Activated T-helper 17 cell treated with anti-CD3 and anti-CD28 coated beads, Interleukin-2, amount 50 U/mL, for 72 hours (primary cell): ENCODE measurements at places on chromosomes 2 and 18. TPM values are rescaled to one million over a fixed set of nuclear protein-coding genes. Genes with fewer than 3 reads are reported as not detected.

GCC2 gene
- total RNA-seq = 32.4 TPM

NCL gene
- 986 TPM for total RNA-seq

MYOM1 gene
- 0.52 TPM for total RNA-seq

EGR4 gene
- total RNA-seq = 0.11 TPM

COA5 gene
- 25.2 TPM for total RNA-seq

CBLN2 gene
- not detected for total RNA-seq

IL1RN gene
- total RNA-seq = 32.8 TPM

EMX1 gene
- not detected for total RNA-seq

LDLRAD4 gene
- total RNA-seq = 54.8 TPM

HOXD1 gene
- total RNA-seq = not detected

TUBB8B gene
- 0.22 TPM for total RNA-seq

DNA sequence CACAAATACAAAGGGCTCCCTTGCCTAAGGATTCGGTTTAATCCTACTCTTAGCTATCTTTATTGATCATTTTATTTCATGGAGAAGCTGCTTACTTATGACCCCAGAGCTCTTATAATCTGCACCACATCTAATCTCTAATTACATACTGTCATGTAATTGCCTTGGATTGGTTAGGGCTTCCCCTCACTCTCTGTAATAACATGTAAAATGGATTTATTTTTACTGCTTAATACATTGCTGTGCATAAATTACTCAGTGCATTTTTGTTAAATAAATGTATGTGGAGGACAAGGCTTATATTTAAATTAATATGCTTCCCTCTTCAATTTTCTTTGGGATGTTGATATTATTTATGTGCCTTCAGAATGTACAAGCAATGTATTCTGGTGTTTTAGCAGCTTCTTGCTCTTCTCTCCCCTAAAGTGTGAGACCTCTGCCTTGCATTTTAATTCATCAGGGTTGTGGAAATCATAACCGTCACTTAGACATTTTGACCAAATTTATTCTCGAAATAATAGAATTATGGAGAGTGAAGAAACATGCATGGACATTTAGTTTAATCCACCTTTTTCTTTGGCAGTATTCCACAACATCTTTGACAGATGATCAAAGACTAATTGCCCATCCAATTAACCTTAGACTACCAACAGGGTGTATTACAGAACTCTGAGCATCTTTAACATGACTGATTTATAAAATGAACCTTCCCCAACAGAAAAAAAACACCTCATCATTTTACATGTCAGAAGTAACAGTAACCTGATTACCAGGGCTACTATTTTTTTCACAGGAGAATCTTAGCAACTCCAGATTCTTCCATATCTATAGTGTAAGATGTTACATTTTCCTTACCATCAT lies 692.6 kb downstream of the LRRTM4 start:
- no peak for ATAC-seq
- no peak overlapping the region for H3K4me3 ChIP-seq
- no peak overlapping the region for H3K27ac ChIP-seq
- no peaks in the 10 kb centered on the region for H3K4me1 ChIP-seq
- H3K27me3 ChIP-seq = no peaks in the 10 kb centered on the region
- no peaks in the 10 kb centered on the region for H3K36me3 ChIP-seq

GRCh38 chr18:28127763-28128658 lies 48.9 kb downstream of the CDH2 start:
- H3K27me3 ChIP-seq = no peaks in the 10 kb centered on the region
- H3K36me3 ChIP-seq = no peaks in the 10 kb centered on the region
- H3K4me1 ChIP-seq = no peaks in the 10 kb centered on the region

DNA sequence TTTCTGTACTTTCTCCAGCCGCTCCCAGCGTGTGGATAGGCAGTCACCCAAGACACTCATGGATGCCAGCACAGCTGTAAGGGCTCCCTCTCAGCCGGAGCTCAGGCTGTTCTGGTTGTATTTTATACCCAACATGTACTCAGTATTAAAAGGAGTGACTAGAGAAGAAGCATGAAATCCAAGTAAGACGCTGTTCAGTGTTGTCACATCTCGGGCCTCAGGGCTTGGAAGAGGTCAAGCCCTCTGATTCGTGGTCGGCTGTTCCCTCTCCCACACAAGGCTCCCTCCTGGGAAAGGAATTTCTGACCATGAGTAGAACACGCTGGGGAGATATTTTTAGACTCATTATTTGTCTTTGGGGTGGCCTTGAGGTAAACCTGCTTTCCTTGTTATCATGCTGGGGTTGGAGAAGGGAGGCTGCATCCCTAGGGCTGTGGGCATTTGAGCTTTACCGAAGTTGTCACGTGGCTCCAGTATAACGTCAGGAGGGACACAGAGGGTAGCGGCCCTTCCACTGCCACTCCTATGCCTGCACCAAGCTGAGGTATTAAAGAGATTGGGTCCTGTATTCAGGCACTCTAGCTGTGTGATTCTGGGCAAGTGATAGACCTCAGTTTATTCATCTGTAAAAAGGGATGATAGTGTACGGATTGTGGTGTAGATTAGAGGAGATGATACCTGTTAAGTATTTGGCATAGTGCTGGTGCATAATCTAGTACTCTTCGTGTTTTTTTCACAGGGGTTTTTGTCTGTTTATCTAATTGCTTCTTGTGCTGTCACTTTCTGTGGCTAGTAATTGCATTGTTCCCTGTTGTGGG lies 34.1 kb downstream of the HK2 start:
- no peak for ATAC-seq
- H3K27me3 ChIP-seq = no peaks in the 10 kb centered on the region
- peak overlapping the region; percentile 23 for H3K27ac ChIP-seq

DNA sequence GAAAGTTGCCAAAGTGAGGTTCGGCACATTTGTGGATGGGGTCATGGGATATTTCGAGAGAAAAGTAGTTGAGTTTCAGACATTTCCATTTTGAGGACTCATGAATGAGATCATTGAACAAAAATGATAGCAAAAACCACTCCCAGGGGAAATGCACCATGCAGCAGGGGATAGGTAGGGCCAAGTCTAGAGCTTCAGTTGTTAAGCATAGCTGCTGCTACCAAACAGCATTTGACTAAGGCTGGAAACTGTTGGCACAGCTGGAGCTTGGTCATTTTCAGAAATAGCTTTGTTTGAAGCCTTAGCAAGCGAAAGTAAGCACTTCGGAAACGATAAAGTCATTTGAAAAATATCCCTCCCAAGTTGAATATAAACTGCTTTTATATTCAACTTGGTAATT lies 431.8 kb downstream of the SOCS6 start:
- H3K27me3 ChIP-seq = no peaks in the 10 kb centered on the region
- H3K4me3 ChIP-seq = no peak overlapping the region
- no peak overlapping the region for H3K27ac ChIP-seq
- ATAC-seq = no peak
- no peaks in the 10 kb centered on the region for H3K36me3 ChIP-seq

DNA sequence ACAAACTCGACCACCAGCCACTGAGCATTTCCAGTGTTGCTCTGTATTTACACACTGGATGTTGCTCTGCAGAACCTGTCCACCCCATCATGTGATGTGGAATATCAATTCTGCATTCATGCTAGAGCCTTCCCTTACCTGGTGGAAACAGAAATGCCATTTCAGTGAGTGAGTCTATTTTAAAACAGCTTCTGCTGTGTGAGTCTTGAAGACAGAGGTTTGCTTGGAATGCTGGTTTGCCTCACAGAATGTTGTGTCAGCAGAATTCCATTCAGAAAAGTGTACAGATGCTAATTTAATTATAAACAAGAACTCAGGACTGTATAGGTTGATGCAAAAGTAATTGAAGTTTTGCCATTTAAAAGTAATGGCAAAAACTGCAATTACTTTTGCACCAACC lies 118.3 kb downstream of the MAP3K20 start:
- ATAC-seq = no peak
- no peak overlapping the region for H3K4me3 ChIP-seq
- H3K36me3 ChIP-seq = peaks cover 8% of the 10 kb centered on the region

DNA sequence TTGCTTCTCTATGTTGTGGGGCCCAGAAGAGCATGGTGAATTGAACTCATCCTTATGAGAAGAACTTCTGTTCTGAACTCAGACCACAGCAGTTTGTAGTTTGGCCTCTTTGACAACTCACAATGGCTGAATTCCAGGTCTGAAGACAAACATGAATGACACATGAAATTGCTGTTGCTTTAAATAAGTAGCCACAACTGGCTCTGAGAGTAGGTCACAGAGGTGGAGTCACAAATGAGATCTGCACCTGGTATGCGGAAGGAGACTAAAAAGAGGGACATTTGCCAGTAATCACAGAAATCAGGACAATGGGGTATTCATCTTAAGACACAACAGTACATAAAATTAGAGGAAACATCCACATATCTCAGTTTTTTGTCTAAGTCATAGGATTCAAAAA lies 290.3 kb upstream of the MMADHC start:
- no peak overlapping the region for H3K4me3 ChIP-seq
- H3K27ac ChIP-seq = no peak overlapping the region
- ATAC-seq = no peak

DNA sequence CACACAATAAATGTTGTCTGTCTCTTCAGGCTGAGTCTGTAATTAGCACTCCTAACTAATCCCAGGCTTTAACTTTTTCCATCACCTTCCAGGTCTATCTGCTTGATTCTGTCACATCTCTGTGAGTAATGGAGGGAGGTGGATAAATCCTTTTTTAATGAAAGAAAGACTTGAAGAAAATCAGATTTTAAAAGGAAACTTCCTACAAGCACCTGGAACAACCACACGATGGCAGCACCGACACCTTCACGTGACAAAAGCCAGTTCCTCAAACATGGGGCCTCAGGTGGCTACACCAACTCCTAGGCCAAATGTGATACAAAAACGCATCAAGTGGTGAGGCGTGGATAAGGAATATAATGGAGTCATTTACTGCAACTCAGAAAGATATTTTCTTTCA lies 41.8 kb downstream of the TGFBRAP1 start:
- H3K4me1 ChIP-seq = no peaks in the 10 kb centered on the region
- H3K4me3 ChIP-seq = no peak overlapping the region
- ATAC-seq = no peak
- H3K36me3 ChIP-seq = peaks cover 89% of the 10 kb centered on the region

GRCh38 chr2:32960647-32961403 lies 14.1 kb downstream of the LTBP1 start:
- H3K27ac ChIP-seq = no peak overlapping the region
- H3K36me3 ChIP-seq = no peaks in the 10 kb centered on the region
- peaks cover 13% of the 10 kb centered on the region for H3K27me3 ChIP-seq
- H3K4me3 ChIP-seq = no peak overlapping the region
- H3K4me1 ChIP-seq = no peaks in the 10 kb centered on the region

- H3K36me3 ChIP-seq = no peaks in the 10 kb centered on the region
- H3K4me1 ChIP-seq = no peaks in the 10 kb centered on the region
- no peak overlapping the region for H3K27ac ChIP-seq
- H3K4me3 ChIP-seq = no peak overlapping the region
- ATAC-seq = no peak
- H3K27me3 ChIP-seq = no peaks in the 10 kb centered on the region
Observed at GRCh38 chr18:37710726-37711125, 145.1 kb upstream of the CELF4 start.

- peaks cover 6% of the 10 kb centered on the region for H3K4me1 ChIP-seq
- no peak overlapping the region for H3K4me3 ChIP-seq
- peaks cover 62% of the 10 kb centered on the region for H3K27me3 ChIP-seq
- ATAC-seq = no peak
- H3K27ac ChIP-seq = no peak overlapping the region
- no peaks in the 10 kb centered on the region for H3K36me3 ChIP-seq
Observed at GRCh38 chr2:215432759-215433594, 2.9 kb downstream of the FN1 start.

DNA sequence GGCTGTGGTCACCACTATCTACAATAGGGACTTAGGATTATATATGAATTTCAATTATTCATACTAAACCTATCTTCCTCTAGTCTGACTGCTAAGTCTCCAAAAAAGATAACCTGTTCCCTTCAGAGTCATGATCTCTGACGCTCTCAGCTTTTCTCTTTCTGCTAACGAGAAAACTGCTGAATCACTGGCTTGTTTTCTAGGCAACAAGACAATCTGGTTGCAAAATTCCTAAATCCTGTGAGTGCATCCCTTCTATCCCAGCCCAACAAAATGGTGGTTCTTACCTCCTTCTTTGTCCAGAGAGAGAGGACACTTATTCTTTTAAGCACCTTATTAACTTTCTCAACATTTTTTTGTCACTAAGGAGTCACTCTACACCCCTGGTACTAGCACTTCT lies 312.3 kb upstream of the PKDCC start:
- no peaks in the 10 kb centered on the region for H3K36me3 ChIP-seq
- ATAC-seq = no peak
- peaks cover 18% of the 10 kb centered on the region for H3K27me3 ChIP-seq
- peaks cover 5% of the 10 kb centered on the region for H3K4me1 ChIP-seq

DNA sequence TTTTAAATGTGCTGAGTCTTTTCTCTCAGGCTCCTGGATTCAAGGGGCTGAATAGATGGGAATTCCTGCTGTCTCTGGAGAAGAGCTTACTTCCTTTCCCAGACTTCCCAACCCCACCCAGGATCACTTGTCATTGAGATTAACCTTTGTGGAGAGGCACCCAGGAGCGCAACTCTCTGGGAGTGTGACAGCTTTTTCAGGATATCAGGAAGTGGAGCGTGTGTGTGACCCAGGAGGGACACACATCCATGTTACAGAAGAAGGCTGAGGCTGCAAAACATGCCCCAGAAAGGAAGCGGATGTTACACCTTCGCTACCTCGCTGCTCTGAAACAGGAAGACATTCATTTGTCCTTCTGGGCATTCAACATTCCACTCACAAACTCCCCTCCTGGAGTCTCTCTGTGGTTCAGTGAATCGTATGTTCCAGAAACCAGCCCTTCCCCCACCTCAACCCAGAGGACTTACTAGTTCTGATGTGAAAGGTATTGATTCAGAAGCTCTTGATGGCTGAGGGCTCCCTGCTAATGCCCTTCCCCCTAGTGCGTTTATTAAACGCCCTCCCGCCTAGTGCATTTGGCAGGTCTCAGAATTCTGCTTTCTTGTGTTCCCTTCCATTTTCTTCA lies 523.9 kb downstream of the TNS1 start:
- no peak for ATAC-seq
- no peaks in the 10 kb centered on the region for H3K27me3 ChIP-seq
- no peak overlapping the region for H3K27ac ChIP-seq

GRCh38 chr18:10365021-10365500 lies 89.4 kb upstream of the APCDD1 start:
- H3K27me3 ChIP-seq = peaks cover 7% of the 10 kb centered on the region
- H3K27ac ChIP-seq = no peak overlapping the region
- no peaks in the 10 kb centered on the region for H3K4me1 ChIP-seq
- no peak for ATAC-seq
- no peaks in the 10 kb centered on the region for H3K36me3 ChIP-seq
- no peak overlapping the region for H3K4me3 ChIP-seq

DNA sequence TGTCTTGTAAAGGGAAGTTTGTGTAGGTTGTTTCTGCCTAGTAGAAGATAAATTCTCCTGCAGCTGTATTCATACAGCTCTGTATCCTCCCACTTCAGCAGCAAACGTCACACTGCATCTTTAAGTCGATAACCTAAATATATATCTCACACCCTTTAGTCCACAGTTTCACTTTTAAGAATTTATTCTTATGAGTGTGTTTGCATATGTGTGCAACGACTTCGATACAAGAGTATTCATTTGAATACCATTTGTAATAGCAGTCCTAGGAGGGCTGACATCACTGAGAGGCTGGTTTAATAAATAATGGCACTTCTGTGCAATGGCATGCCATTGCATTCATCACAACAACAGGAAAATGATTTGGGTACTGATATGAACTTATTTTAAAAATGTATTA lies 63.8 kb upstream of the MSH6 start:
- peak overlapping the region; percentile 61 for H3K27ac ChIP-seq
- no peaks in the 10 kb centered on the region for H3K36me3 ChIP-seq
- no peaks in the 10 kb centered on the region for H3K27me3 ChIP-seq
- H3K4me3 ChIP-seq = no peak overlapping the region
